ENCODE measurements at places on chromosomes 3 and 15. TPM values are rescaled to one million over a fixed set of nuclear protein-coding genes. Genes with fewer than 3 reads are reported as not detected.

- DNase-seq: no peak
Observed at GRCh38 chr15:28167042-28167441, 67.9 kb upstream of the OCA2 start.

- DNase-seq: no peak
Observed at GRCh38 chr15:38521316-38521715, 43.3 kb downstream of the RASGRP1 start.

- DNase-seq: no peak
Observed at GRCh38 chr15:98745650-98746374, 97.5 kb downstream of the IGF1R start.

GRCh38 chr3:69510481-69511030, 124.7 kb upstream of the FRMD4B start:
- no peak for DNase-seq

DNA sequence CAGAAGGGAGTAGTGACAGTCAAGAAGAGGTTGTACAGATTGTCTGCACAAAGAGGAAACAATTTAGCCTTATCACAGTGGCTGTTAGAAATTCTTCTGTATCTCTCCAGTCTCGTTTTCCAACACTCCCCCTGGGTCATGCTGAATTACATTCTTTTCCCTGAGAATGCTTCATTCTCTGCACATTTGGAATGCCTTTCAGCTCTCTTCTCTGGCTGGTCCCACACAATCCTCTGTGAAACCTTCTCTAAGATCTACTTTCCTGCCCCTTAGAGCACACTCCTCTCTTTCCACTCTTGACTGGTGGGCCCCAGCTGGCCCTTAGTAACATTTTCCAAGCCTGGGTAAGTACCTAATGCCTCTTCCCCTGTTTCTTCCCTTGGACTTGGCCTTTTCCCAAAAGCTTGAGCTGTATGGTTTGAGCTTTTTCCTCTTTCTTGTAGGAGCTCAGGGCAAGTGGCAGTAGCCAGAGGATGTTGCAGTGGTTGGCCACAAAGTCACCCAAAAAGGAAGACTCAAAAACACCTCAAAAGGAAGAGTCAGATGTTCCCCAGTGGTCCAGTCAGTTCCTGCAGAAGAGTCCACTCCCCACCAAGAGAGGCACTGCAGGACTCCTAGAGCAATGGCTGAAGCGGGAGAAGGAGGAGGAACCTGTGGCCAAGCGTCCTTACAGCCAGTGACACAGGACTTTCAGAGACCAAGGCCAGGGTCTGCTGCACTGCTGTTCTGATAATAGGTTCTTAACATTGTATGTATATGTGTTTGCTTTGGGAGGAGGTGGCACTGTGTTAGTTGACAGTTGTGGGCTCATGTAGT, 25.7 kb downstream of the HMCES start:
- no peak for DNase-seq

- DNase-seq: no peak
Observed at GRCh38 chr3:127560051-127560787, 30.3 kb downstream of the TPRA1 start.

DNA sequence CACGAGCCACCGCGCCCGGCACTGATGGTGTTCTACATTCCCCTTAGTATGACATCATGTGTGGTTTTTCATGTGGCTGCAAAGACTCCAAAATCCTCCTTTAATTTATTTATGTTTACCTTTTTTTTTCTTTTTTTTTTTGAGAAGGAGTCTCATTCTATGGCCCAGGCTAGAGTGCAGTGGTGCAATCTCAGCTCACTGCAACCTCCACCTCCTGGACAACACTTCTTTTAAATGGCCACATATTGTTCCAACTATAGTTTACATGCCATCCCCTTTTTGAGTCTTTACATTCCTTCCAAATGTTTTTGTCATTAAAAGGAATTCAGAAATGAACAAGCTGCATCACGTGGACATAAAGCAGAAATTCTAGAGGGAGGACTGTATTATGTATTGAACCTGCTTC, 10.3 kb upstream of the CDV3 start:
- no peak for DNase-seq

- no peak for DNase-seq
Observed at GRCh38 chr3:37652851-37653250, 208.8 kb upstream of the CTDSPL start.

- no peak for DNase-seq
Observed at GRCh38 chr15:95141486-95141885, 910.1 kb downstream of the MCTP2 start.

DNA sequence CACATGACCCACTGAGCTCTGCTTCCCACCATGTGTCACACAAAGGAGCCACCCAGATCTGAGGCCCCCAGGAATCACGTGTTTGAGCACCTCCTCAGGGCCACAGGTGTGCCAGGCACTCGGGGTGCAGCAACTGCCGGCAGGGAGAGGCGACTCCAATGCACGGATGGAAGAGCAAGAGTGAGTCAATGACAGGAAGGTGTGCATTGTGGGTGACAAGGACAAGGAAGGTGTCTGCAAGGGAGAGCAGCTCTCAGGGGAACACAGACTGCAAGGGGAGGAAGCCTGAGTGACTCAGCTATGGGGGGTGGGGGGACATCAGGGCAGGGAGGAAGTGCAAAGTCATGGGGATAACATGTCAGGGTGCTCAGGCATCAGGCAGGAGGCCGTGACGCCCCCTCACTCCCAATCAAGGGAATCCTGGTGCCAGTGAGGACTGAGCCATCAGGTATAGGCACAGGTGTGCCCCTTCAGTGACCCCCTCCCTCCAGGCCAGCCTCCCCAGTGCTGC, 67.4 kb downstream of the NUP210 start:
- DNase-seq: peak; percentile 26

DNA sequence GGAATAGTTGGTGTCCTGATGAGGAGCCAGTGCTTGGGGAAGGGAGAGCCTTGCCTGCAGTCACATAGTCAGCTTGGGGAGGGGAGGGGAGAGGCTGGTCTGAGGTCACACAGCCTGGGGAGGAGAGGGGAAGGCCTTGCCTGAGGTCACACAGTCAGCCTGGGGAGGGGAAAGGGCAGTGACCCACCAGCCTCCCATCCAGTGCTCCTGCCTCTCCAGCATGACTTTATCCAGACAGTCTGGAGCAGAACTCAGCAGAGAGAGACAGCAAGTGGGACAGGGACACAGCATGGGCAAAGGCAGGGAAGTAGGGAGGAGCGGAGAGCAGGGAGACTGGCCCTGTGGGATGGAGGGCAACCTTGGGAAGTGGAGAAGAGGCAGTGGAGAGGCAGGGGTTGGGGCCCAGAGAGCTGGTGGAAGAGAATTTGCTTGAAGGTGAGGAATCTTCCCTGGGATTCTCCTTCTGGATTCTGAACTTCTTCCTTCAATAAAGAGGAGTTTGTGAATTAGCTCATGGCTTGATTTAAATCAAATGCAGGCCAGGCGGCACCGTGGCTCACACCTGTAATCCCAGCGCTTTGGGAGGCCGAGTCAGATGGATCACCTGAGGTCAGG, 64.5 kb downstream of the CORO2B start:
- DNase-seq: no peak

DNA sequence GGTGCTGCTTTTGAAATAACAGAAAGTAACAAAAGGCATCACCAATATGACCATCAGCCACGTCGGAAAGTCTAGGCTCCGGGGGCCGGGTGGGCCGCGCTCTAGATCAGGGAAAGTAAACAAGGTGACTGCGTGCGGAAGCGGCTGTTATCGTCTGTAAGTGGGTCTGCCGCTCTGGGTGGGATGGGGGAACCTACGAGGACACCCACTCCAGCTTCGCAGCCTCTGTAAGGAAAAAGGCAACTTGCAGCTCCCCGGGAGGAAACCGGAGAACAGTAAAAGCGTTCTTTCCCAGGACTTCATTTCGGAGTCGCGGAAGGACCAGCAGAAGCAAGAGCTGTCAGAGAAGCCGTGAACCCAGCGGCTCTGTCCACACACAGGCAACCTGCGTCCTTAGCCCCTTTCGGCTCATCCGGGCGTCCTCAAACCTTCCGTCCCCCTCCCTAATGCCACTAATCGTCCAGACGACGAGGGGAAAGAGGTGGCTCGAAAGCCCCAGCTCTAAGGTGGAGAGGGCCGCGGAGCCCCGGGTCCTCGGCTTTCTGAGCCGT, 461 bp downstream of the XRN1 start:
- no peak for DNase-seq

- peak; percentile 19 for DNase-seq
Observed at GRCh38 chr3:133383175-133383574, 16.7 kb upstream of the BFSP2 start.

- DNase-seq: peak; percentile 14
Observed at GRCh38 chr3:15964605-15965442, 167.0 kb upstream of the ANKRD28 start.

Gene MORC1
- total RNA-seq: not detected

Gene PXK
- 13.2 TPM for total RNA-seq

Gene ALG3
- 73.7 TPM for total RNA-seq

Gene GOLGA6L7
- total RNA-seq: not detected

Gene ATP13A5
- not detected for total RNA-seq

Gene FANCD2
- 16.6 TPM for total RNA-seq

Gene CD80
- not detected for total RNA-seq

Gene IMPG2
- 0.07 TPM for total RNA-seq

Measured in kidney epithelial cell (primary cell).